ENCODE measurements at places on chromosomes 12 and 14. TPM values are rescaled to one million over a fixed set of nuclear protein-coding genes. Genes with fewer than 3 reads are reported as not detected.

DNA sequence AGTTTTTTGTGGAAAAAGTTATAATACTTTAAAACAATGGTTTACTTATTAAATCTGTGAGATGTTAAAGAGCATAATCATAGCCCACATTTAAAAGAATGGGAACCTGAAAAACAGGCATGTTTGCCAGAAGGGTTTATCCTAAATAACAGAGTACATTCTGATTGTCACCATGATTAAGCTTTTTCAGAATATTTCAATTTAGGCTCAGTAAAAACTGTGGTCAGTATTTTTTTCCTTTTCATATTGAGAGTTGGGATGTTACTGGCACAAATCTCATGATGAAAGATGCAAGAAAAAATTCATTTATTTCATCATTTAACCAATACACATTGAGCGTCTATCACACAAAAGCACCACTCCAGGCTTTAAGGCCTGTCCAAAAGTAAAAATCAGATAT is 18.6 kb downstream of the EPS8 start:
- DNase-seq, result no peak

DNA sequence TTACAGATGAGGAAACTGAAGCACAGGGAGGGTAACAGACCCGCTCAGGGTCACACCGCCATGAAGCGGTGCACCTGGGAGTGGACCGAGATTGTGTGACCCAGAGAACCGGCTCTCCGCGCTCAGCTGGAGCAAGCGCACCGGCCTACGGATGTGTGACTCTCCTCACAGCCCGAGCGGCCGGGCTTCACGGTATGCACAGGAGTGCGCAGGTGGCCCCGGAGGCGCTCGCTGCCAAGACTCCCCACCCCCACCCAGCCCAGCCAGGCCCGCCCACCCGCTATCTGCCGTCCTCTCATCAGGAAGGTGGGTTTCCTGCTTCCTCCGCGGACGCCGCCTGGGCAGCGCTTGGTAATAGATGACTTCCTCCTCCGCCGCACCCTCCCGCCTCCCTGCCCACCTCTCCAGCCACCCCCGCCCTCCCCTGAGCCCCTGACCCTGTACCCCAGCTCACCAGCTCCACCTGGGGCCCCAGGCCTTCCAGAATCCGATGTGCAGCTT is 110.7 kb downstream of the NCOR2 start:
- DNase-seq, result no peak

- DNase-seq, result no peak
Observed at GRCh38 chr14:95320078-95320895, 579 bp upstream of the CLMN start.

GRCh38 chr14:49228552-49228951 is 357.6 kb downstream of the RPS29 start:
- no peak for DNase-seq

DNA sequence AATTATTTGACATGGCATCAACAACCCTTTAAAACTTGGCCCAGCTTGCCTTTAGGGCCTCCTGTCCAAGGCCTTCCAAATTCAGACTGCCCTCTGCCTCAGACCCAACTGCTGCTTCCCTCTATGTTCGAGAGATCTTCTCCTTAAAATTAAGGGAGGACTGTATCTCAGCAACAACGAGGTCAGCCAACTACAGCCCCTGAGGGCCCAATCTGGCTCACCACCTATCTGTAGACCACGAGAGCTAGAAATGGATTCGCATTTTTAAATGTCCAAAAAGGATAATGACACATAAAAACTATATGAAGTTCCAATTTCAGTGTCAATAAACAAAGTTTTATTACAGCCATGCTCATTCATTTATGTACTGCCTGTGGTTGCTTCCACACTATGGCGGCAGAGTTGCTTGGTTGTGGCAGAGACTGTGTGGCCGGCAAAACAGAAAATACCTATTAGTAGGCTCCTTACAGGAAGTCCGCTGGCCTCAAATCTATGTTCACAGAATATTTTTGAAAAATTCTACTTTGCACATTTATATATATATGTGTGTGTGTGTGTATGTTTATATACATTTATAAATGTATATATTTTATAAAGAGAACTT is 1026.9 kb downstream of the BCL11B start:
- no peak for DNase-seq

DNA sequence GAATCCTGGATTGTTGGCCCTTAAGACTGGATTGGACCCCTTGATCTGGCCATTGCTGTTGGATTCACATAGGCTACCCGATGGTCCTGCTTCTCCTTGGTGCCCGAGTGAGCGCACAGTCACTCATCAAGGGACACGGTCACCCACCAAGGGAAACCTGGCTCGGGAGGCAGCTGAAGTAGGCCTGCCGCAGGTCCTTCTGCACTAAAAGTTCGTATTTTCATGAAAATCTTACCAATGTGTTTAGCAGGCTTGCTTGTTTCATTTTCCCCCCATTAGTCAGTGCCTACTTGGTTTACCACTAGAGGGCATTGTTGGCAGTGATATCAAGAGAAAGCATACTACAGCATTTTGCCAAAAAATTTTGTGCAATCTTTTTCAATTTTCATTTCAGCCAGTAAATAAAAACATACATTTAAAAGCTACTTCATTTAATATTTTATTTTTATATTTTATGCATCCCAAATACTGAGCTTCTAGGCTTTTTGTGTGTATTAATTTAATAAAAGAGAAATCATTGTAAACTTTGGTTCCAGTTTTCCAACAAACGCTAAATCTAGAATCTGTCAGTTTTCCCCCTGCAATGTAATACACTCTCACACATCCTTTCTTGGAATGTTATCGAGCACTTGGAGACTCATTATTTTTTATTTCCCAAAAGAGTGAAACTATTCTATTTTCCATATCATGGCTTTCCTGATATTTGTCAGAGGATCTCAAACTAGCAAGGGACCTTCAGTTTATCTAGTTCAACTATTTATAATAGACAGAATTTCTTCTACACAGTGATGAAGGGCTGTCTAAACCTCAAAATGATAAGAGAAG is 116.7 kb downstream of the LMNTD1 start:
- peak; percentile 80 for DNase-seq

DNA sequence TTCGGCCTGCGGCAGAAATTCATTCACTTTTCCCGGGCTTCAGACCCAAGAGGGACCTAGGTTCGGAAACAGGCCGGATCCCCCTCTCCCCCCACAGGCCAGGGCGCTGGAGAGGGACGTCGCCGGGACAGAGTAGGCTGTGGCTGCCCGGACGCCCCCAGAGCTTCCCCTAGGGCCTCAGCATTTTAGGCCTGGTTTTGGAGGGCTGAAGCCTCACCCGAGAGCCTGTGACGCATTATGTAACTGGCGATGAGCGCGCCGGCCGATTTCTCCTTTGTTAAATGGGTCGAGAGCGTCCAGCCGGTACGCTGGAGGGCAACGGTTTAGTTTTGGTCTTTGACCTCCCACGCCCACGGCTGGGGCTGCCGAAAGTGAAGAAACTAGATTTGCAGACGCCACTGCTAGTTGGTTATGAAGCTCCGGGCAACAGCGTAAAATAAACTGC is 657 bp downstream of the PEBP1 start:
- no peak for DNase-seq

- no peak for DNase-seq
Observed at GRCh38 chr14:60951776-60952435, 29.0 kb downstream of the TRMT5 start.

GRCh38 chr12:131684015-131684725 is 26.7 kb upstream of the SFSWAP start:
- no peak for DNase-seq

DNA sequence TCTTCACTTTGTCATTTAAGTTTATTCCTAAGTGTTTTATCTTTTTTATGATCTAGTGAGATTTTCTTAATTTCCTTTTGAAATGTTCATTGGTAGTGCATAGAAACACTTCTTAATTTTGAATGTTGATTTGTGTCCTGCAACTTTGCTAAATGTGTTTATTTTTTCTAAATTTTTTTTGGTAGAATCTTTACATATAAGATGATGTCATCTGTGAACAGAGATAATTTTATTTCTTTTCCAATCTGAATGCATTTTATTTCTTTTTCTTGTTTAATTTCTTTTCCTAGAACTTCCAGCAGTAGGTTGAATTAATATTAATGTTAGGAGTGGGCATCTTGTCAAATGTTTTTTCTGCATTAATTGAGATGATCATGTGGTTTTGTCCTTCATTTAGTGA is 42.1 kb downstream of the SLCO1B3 start:
- DNase-seq, result no peak

- DNase-seq, result no peak
Observed at GRCh38 chr12:106239241-106239950, 8.4 kb downstream of the CKAP4 start.

- DNase-seq, result no peak
Observed at GRCh38 chr12:31323391-31324115, 2.4 kb downstream of the SINHCAF start.

- DNase-seq, result no peak
Observed at GRCh38 chr12:102569803-102570202, 89.4 kb upstream of the IGF1 start.

- DNase-seq, result no peak
Observed at GRCh38 chr14:89032086-89032649, 207.7 kb downstream of the TTC8 start.

GRCh38 chr12:120761519-120761934 is 35.9 kb downstream of the ACADS start:
- DNase-seq, result no peak

DNA sequence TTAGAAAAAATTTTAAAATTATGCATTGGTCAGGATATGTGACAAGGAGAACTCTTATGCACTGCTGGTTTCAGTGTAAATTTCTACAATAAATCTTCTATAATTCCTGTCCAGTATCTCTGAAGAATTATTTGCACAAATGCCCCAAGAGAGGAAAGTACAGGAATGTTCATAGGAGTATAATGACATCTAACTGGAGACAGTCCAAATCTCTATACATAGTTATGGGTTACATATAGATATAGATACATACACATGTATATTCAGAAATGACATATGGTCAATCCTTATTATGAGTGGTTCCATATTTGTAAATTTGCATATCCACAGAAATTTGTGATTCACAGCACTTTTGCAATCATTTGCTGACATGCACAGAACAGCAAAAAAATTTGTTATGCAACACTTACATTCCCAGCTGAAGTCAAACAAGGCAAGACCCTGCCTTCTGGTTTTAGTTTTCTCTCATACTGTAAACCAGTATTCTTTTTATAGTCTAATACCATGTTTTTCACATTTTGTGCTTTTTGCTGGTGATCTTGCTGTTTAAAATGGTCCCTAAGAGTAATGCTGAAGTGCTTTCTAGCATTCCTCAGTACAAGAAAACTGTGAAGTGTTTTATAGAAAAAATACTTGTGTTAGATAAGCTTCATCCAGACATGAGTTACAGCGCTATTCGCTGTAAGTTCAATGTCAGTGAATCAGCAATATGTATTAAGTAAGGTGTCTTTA is 103.8 kb downstream of the SLC16A7 start:
- no peak for DNase-seq

GRCh38 chr12:83186419-83186818 is 499.7 kb downstream of the TMTC2 start:
- DNase-seq, result no peak

GRCh38 chr12:56255671-56256070 is 2.5 kb downstream of the ANKRD52 start:
- DNase-seq, result no peak

DNA sequence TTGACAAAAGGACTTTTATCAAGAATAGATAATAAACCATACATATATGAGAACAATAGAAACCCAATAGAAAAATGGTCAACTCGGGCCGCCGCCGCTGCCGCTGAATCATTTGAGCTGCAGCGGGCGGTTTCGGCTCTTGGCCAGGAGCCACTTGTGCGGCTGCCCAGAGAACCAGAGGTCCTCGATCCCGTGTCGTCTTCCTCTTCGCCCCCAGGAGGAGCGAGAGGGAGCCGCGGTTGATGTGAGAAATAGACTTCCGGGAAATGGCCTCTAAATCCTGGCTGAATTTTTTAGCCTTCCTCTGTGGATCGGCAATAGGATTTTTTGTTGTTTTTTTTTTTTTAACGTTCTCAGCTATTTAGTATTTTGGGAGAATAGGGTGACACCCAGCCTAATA is 44.8 kb downstream of the CPSF6 start:
- no peak for DNase-seq

DNA sequence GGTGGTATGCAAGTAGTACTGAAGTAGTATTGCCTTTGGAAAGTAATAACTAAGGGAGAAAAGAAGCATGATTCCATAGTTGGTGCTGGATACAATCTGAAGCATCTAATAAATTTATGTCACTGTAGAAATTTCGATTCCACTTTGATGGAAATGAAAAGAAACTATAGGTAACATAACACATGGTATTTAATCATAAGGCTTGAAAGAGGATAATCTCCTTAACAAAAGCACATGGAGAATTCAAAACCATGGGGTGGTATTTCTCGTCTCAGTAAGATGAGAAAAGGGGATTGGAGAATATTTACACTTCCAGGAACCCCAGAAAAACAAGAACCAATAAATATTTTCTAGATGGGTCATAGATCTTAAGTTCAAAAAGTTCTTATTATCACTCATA is 72.7 kb downstream of the NDUFA12 start:
- DNase-seq, result no peak

DNA sequence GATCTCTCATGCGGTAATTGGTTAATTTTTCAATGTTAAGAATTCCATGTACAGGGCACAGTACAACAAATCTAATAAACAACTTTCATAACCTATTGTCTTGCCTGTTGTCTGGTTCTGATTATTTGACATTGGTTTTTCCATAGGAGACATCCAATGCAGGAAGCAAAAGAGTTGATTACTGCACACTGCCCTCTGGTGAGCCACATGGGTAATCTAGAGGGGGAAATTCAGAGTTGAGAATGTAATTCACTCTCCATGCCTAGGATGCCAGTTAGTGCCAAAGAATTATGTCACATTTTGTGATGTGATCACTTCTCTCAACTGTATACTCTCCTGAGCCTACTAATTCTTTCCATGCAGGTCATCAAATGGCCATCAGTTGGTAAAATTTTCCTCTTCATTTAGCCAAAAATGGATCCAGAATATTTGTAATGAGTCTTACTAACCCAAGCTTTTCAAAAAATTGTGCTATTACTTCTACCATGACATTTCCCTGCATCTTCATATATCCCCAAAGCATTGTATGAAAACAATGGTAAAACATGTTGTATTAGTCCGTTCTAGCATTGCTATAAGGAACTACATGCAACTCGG is 17.7 kb upstream of the CCDC91 start:
- DNase-seq, result peak; percentile 36

DNA sequence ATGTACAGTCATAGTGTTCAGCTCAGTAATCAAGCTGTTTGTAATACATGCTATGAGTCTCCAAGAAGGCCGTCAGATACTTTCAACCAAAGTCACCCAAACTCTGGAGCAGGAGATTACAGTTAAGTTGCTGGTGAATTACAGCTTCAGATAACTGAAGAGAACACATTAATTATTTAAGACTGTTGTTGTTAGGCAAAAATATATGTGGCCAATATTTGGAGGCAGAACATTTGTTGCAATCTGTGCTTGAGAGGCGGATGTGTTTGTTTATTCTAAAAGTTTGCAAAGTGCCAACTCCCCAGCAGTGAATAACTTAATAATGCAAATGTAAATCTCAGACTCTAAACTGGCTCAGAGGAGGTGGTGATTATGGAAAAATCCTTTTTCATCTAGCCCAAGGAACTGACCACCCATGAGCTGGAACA is 300.7 kb upstream of the TBX3 start:
- DNase-seq, result no peak

- no peak for DNase-seq
Observed at GRCh38 chr14:60179431-60179869, 14.3 kb upstream of the DHRS7 start.

HAL gene
- total RNA-seq, result 0.06 TPM

BEST3 gene
- total RNA-seq, result 0.82 TPM

KRT8 gene
- total RNA-seq, result 43.1 TPM

GPR162 gene
- total RNA-seq, result 2.0 TPM

CAPZA3 gene
- not detected for total RNA-seq

DHRS1 gene
- total RNA-seq, result 36.1 TPM

OTOGL gene
- total RNA-seq, result 0.10 TPM

TPPP2 gene
- total RNA-seq, result not detected

LRRC9 gene
- total RNA-seq, result not detected
